SW 1271 (cell line): ENCODE measurements at places on chromosomes 4 and X.
A peak's percentile ranks its signal among the peaks of the same experiment; 100 is the strongest.

DNA sequence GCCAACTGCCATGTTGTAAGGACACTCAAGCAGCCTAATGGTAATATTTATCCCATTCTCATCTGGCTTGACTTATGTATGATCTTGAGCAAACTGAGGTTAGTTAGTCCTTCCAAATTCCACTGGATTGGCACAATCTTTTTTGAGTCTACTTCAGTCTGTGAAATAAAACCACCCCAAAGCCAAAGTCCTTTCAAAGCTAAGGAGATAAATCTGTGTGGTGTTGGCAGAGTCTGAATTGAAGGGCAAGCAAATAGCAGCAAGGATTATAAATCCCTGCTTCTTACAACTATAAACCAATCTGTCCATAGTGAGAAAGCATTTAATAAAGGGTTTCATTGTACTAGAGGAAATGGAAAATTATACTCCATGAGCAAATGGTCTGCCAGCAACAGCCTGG is 233.9 kb upstream of the GLRA2 start:
- DNase-seq, result no peak

- no peak for DNase-seq
These were observed 208.7 kb downstream of the CHIC2 start for GRCh38 chr4:53855581-53856250.

DNA sequence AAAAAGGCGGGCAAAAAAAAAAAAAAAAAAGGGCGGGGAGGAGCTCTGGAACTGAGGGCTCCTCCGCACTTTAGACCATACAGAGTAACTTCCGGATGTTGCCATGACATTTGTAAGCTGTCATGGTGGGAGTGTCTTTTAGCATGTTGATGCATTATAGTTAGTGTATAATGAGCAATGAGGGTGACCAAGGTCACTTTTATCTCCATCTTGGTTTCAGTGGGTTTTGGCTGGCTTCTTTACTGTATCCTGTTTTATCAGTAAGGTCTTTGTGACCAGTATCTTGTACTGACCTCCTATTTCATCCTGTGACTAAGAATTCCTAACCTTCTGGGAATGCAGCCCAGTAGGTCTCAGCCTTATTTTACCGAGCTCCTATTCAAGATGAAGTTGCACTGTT is 193.4 kb downstream of the UGT8 start:
- no peak for DNase-seq

GRCh38 chr4:76723924-76724323 is 174.0 kb downstream of the SOWAHB start:
- no peak for DNase-seq

DNA sequence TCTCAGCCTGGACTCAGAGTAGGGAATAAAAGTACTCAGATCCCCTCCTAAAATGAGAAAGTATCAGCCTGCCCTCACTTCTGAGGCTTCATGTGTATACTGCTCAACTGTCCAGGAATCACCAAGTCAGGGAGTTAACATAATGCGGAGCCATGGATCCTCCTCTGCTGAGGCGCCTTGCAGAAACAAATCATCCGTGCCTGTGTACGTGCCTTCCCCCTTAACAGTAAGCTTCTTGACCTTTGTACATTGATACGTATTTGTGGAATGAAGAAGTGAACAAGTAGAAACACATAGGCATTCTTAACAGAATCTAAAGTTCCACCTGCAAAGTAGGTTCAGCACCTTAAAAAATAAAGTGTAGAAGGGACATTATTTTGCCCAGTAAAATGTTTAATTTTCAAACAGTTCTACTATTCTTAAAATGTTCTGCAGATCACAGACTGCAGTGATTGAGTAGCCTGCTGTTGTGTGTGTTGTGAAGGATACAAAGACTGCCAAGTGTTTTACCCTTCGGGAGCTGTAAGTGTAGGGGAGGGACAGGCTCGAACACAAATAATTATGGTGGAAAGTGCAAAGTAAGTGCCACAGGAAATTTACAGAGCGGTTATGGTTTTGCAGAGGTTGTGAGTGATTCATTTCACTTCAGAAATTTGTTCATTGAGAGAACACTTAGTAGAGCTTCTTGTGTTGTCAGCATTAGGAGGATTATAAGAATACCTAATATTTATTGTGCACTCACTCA is 61.9 kb downstream of the ARHGAP10 start:
- no peak for DNase-seq

DNA sequence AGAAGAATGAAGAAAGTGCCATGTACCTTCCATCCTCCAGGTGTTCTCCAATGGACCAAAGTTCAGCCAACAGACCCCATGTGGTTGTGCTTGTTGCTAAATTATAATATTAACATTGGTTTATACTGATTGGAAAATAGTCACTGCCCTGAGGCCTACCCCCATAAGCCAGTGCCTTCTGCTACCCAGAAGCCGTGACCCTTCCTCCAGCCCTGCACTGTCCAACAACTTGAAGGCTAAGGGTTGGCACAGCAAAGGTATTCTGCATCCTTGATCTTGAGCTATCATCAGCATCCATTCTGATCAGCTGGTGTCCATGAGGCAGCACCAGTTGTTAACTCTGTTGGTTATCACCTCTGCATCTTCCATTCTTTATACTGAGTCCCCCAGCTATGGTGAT is 66.2 kb upstream of the BMPR1B start:
- DNase-seq, result no peak

DNA sequence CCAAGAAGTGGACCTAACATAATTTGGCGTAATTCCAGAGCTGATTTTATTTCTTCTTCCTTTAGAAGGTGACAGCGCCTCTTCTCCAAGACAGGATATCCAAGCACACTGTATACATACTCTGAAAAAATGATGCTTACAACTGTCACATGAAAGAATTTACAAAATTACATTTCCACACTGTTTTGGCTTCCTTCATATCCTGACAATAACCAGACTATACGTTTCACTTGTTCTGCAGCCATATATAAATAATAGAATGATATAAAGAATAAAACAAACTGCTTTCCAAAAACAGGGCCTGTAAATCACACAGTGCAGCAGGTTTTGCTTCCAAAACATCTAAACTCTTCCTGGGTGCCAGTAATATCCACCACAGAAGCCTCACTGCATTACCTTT is 141.6 kb downstream of the FBXO8 start:
- no peak for DNase-seq

DNA sequence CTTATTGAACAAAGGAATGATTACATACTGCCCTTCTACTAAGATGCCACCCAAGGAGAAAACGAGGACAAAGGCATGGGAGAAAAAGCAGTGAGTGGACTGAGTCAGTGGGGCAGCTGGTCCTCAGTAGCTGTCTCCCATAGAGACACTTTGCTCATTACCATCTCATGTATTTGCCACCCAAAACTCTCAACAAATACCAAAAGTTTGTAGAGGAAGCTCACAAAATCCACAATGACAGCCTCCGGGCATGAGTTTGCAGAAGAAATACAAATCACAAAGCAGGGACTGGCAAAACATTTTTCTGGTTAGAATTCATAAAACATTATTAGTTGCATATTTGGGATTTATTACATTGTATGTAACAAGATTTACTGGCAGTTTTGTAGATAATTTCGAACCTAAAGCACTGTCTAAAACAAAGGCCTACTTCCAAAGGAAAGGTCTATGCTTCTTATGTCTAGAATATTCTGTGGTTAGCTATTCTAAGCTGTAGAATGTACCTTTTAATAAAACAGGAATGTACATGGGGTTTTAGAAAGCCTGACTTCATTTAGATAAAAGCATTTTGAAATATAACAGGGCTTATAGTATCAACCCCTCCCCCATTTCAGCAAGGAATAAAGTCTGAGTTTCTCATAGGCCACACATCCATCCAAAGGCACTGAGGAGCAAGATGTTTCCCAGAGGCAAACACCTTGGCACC is 17.7 kb downstream of the PCDH18 start:
- no peak for DNase-seq

- DNase-seq, result peak; percentile 78
These were observed 72.9 kb downstream of the CLNK start for GRCh38 chr4:10611673-10612072.

DNA sequence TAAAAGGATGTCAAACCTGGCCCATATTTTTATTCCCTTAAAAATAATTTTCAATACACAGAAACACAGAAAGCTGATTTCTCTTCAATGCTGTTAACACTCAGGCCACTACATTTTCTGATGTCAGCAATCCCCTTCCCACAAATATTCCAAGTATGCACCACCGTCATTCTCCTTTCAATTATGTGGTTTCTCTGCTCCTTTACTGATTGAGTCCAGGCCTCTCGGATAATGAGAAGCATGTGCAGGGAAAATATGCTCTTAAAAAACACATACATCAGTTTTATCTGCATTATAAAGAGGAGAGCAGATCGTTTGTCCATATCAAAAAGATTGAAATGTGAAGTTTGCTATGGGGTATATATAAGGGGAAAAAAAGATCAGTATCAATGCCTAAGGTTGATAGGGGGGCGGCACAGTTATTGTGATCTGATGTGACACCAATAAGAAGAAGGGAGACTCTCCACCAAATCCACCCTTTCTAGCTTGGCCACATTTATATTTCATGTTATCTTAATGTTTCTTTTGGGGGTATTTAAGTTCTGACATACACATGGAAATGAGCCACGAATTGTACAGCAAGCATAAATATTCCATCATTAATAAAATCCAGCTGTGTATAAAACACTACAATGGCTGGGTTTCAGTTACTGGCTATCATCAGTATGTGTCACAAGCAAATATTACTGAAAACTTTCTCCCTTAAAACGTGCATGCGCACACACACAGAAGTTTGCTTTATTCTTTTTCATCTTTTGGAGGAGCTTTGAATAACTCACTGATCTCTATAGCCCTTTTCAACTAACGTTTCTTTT is 6.4 kb downstream of the AMOT start:
- no peak for DNase-seq

DNA sequence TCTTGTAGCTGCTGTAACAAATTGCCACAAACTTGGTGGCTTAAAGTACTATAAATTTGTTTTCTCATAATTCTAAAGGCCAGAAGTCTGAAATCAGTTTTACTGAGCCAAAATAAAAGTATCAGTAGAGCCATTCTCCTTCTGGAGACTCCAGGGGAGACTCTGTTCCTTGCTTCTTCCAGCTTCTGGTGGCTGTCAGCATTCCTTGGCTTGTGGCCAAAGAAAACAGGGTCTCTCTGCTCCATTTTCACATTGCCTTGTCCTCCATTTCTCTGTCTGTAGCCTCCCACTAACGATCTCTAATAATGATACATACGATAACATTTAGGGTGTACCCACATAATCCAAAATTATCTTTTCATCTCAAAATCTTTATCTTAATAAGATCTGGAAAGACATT is 200.4 kb downstream of the MAB21L2 start:
- DNase-seq, result no peak

DNA sequence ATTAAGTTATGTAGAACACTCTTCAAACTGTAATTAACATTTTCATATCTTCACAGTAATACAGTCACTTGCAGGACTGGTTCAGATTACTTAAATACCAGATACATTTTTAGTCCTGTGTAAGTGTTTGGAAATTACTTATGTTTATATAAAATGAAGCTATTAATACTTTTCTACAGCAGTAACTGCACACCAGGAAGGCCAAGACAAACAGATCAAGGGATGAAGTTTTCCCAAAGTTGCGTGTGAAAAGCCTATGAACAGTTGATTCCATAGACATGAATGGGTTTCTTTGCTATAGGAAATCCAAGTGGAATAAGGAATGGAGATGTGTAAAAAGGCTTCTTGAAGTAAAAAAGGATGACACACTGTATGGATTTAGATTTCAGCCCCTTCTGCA is 28.9 kb upstream of the DRP2 start:
- no peak for DNase-seq

GRCh38 chr4:106809076-106809475 is 227.0 kb downstream of the DKK2 start:
- peak; percentile 30 for DNase-seq

GRCh38 chr4:186918466-186918865 is 194.8 kb upstream of the FAT1 start:
- no peak for DNase-seq

DNA sequence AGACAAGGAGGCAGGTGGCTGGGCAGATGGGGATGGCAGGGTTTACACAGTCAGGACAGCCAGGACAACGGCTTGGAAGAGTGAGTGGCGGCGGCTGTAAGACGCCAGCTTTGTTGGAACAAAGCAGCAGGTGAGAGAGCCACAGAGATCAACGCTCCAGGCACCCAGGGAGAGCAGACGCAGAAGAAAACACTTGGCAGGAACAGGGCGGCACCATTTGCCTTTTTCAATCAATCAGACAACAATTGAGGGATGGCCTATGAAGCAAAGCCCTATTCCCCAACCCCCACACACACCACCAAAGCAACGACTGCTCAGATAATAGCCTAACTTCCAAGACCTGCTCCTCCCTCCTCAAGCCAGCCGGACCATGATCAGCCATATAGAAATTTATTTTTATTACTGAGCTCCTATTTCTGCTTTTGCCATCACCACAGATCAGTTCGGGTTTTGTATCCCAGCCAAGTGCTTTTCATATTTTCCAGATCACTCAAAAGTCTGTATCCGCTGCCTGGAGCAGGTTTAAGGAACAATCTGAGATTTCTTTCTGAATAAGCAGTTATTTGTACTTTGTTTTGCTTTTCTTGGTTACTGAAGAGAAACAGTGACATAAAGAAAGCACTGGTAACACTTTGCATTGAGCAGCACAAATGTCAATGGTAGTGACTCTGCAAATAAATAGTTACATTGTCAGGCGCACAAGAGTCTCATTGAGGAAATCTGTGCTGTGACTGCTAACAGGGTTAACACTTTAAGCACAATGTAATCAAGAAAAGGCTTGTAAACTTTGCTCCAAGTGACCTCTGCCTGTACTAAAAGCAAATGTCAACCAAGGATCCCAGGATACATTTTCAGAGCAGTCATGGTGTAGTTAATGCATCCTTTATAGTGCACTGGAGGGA is 81.8 kb upstream of the RBPJ start:
- no peak for DNase-seq
